ENCODE measurements at places on chromosomes 2 and 18.
A peak's percentile ranks its signal among the peaks of the same experiment; 100 is the strongest.

DNA sequence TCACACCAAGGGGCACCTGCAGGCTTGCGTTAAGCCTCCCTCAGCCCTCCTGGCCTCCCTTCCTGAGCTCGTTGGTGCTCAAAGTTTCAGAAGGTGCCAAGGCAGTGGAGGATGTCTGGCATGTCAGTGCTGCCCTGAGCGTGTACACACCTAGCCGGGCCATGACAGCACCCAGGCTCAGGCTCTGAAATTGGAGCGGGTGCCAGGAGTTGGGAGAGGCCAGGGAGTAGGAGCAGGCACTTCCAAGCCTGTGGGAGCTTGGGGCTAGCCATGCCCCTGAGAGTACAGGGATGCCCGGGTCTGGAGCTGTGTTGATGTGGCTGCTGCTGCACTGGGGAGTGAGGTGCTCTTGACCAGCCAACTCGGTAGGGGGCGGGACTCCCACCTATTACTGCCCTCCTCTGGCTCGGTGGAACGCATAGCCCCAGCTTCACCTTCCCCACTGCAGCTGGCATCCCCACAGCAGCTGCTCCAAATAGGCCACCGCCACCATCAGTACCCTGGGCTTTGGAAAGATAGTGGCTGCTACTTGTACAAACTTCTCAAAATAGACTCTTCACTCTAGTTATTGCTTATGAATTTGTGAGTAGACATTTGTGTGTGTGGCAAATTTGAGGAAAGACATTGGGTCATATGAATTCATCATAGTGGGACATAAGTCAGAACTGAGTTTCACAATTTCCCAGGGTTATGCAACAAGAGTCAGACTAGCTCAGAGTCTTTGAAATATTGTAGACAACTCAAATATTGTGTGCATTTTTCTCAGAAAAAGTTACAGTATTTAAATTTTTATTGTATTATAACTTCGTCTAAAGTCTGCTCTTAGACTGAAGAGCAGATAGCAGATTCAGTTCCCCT, 6.8 kb upstream of the PCARE start:
- no peak for DNase-seq

- DNase-seq, result no peak
Measured at GRCh38 chr2:239116456-239117246, 268.8 kb downstream of the TWIST2 start.

DNA sequence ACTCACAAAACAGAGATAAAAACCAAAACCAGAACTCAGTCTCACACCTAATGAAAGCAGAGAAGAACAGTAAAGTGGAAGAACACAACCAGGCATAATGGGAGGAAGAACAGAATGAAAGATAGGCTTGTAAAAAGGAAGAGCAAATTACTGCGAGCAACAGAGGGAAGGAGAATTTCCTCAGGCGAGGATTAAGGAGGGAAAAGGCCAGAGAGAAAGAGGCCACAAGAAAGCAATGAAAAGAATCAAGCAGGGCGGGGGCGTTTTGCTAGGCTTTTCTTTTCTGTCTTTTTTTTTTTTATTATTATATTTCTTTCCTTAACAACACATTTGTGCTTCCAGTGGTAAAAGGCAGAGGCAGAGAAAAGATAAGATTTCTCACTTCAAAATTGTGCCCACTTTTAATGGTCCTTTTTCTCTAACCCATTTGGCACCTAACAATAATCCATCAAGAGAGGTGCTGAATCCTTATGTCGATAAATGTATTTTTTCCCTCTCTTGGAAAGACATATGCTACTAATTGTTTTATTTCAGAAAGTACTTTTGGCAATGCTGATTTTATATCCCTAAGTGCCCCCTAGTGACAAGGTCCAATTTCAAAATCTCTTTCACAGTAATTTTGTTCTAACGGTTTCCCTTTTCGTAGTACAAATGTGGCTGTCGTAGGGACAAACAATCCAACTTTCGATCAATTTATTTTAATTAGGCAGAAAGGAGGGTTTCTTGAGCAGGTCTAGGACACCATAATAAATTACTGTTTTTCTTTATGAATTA, 138.7 kb upstream of the AQP4 start:
- DNase-seq, result peak; percentile 14

GRCh38 chr2:143608063-143608423, 478.8 kb downstream of the ARHGAP15 start:
- no peak for DNase-seq

DNA sequence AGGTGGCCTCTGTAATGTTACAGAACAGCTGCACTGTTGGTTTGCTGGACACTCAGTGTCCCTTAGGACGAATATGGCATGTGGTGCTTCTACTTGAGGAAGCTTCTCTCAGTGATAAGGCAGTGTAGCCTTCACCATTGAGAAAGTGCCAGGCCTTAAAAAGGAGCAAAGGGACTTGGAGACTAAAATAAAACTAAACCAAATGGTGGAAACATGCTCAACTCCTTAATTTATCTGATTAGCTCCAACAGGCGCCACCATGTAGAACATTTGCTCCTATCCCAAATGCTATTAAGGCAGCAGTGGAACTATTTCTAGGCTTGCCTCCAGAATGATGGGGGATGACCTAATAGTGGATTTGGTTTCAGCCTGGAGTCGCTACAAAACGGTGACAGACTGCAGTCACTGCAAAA, 77.5 kb upstream of the MYL1 start:
- DNase-seq, result no peak

DNA sequence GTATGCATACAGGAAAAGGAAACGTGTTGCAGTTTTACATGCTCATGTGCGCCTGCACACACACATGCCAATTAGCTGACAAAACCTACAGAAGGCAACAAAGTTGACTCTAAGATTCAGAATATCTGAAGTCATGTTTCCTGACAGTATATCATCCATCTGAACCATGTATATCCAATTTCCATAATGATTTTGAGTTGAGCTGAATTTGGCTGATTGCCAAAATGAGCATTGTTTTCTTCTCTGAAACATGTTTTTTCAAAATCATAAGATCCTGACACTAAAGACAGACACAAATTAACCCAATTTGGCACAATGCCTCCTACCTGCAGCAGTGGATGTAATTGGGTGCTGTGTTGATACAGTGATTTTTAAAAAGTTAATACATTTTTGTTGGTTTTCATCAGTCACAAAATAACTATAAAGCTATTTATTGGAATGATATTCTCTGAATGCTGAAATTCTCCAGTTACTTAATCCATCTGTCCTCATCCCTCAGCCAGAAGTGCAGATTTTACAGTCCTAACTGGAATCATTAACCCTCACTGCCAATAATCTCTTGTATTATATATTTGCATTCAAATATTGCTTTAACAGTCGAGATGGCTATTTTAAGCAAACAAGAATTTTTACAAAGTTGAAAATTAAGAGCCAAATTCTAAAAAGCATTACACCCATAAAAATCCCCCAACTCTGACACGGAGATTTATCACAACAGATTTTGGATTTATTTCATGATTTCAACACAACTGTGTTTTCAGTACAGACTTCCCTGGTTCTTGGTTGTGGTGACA, 161.7 kb upstream of the LMAN1 start:
- no peak for DNase-seq

DNA sequence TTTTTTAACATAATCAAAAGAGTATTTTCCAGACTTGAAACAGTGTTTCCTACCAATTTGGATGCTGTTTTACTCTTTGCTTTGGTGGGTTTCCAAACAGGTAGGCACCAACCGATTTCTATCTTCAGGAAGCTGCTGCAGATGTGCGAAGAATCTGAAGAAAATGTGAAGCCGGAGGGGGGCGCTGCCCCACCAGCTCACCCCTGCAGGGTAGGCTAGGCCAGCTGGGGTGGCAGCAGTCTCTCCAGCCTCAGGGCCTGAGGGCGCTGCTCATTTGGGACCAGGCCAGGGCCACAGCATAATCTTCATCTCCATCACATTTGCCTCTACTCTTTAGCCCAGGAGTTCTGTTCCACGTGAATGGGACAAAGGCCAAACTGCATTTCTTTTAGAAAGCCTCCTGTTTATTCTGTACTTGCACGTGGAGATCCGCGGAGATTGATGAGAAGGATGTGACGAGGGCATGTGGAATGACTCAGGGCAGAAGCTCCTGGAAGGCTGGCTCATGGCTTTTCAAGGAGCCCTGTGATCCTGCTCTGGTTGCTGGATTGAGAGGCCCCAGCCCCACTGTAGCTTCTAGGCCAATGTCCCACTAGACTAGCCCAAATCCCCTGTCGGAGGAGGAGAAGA, 84.2 kb upstream of the FAM136A start:
- no peak for DNase-seq

GRCh38 chr2:159419403-159419802, 132.9 kb upstream of the WDSUB1 start:
- DNase-seq, result no peak

DNA sequence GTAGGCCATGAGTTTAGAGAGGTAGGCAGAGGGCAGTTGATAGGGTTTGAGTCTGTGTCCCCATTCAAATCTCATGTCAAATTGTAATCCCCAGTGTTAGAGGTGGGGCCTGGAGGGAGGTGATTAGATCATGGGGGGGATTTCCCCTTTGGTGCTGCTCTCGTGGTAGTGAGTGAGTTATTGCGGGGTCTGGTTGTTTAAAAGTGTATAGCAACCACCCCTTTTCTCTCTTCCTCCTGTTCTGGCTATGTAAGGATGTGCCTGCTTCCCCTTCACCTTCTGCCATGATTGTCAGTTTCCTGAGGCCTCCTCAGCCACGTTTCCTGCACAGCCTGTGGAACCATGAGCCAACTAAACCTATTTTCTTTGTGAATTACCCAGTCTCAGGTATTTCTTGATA, 25.5 kb downstream of the MARCHF4 start:
- peak; percentile 97 for DNase-seq

DNA sequence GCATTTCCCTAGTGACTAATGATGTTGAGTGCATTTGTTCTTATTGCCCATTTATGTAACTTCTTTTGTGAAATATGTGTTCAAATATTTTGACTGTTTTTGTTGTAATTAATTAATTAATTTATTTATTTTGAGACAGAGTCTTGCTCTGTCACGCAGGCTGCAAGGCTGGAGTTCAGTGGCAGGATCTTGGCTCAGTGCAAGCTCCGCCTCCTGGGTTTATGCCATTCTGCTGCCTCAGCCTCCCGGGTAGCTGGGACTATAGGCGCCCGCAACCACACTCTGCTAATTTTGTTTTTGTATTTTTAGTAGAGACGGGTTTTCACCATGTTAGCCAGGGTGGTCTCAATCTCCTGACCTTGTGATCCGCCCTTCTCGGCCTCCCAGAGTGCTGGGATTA, 71.9 kb downstream of the TAF4B start:
- no peak for DNase-seq

DNA sequence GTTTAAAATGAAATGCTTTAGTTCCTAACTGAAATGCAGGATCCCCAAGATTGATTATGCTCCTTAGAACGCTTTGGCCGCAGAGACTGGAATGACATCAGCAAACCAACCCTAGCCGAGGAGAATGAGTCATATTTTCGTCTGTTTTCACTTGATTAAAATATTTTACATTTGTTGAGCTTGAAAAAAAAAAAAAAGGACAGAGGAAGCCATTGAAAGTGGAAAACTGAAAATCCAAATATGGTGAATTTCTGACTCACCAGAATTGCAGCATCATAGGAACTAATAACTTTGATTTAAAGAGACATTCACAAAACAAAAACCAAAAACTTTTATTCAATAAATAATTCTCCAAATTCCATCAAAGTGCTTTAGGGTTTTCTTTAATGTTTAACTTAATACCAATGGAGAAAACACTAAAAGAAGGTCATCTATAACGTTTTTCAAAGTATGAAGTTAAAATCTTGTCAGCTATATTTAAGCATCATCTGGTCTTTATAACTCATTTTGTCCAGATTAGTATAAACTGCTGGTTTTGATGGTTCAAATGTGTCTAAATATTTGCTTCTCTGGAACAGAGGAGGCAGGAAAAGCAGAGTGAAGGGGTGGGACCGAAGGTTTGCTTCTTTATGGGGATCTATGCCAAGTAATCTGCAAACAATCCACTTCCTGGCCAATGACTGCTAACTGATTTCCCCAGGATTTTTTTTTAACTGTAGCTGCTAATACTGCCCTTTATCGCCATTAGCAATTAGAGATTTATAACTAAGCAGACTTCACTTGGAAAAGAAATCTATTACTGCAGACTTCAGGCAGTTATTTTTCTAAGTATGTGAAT, 30.9 kb upstream of the COL5A2 start:
- DNase-seq, result no peak

DNA sequence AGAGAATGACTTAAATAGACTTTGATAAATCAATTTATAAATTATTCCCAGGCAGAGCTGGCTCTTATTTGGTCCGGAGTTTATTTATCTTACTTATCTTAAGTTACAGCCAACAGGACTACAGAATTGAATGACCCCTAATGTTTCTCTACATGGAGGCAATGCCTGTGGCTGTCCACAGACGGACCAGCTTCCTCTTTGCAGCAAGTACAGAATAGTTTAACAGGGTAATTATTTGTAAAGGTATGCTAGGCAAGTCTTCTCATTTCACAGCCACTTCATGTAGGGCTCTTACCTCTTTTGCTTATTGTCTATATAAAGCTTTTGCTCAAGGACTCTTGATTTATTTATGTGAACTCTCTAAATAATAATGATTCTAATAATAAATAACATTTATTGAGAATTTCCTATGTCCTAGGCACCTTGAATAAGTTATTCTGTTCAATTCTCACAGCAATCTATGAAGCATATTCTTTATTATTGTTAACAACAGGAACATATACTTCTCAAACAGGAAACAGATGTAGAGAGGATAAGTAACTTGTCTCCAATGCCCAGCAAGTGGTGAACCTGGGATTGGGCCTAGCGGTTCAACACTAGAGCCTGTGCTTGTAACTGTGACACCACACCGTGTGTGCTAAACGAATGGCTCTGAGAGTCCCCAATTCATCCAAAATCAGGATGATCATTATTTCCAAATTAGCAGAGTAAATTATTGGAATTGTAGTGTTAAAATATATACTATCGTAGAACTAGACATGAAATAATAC, 58.8 kb upstream of the NXPH2 start:
- peak; percentile 96 for DNase-seq

- no peak for DNase-seq
Measured at GRCh38 chr2:137357634-137358033, 592.3 kb downstream of the THSD7B start.

- DNase-seq, result no peak
Measured at GRCh38 chr2:61327173-61327572, 143.7 kb downstream of the USP34 start.

GRCh38 chr18:25674183-25674582, 322.2 kb upstream of the ZNF521 start:
- no peak for DNase-seq
